ENCODE measurements at places on chromosomes 3 and 15. TPM values are rescaled to one million over a fixed set of nuclear protein-coding genes. Genes with fewer than 3 reads are reported as not detected.

DNA sequence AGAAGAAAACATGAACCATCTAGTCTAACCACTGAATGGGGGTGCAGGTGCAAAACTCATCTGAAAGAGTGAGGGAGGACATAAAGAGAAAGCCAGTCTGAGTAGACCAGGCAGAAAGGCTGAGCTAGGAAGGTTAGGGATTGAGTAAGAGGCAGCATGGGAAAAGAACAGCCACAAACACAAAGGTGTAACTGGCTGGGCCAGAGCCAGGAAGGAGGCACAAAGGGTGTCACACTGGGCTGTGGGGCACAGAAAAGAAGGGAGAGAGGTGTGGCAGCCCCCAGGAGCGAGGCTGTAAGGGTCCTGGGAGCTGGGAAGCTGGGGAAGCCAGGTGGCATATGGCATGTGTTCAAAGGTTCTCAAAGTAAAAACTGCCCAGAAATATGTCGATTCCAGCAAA is 18.7 kb downstream of the IGSF11 start:
- no peak for DNase-seq

DNA sequence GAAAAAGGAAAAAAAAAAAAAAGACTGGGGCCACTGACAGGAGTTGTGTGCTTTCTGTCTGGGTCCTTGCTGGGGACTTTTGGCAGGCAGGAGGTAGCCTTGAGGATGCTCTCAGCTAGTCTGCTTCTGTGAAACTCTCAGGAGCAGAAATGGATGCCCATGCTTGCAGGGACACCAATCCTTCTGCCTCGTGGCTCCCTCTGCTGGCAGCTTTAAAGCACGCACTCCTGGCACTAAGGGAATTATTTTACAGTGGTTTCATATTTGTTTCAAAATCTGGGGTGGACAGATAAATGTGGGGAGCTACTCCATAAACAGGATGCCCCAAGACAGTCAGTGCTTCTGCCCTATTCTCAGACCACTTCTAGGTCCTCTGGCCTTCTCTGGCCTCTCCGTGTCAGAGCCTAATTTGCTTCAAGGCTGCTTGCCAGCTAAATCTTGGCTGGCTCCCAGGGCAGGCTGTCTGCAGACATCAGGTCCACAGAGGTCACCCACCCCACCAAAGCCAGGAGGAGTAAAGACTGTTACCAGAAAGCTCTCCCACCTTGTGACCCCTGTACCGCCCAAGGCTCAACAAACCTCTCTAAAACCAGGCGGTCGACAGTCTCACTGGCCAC is 17.1 kb downstream of the TRAIP start:
- DNase-seq = peak; percentile 52

Gene CISH
- 2.8 TPM for total RNA-seq

DNA sequence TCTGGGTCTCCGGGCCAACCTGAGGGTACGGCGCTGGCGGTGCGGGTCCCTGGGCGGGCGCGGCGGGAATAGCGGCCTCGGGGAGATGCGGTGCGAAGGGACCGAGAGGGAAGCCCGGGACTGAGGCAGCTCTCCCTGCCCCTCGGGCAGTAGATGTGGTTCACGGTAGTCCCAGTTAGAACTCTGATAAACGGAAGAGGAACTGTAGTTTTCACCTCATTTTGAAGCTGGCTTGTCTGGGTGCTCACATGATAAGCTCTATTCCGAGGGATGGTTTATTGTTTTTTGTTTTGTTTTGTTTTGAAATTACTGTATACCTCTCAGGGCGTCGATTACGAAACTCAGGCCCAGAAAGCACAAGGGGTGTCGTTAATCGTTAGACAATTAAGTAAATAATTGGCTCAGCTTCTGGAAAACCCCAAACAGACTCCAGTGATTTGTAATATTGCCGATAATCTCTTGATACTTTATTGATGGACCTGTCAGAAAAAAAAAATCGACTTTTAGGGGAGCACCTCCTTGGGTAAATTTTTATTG is 413 bp downstream of the NUSAP1 start:
- DNase-seq = no peak

- no peak for DNase-seq
These were observed 240.2 kb upstream of the TPRG1 start for GRCh38 chr3:188931531-188931930.

GRCh38 chr3:15616053-15616452 is 14.5 kb downstream of the BTD start:
- no peak for DNase-seq

GRCh38 chr3:144549166-144549565 is 577.5 kb downstream of the DIPK2A start:
- no peak for DNase-seq

DNA sequence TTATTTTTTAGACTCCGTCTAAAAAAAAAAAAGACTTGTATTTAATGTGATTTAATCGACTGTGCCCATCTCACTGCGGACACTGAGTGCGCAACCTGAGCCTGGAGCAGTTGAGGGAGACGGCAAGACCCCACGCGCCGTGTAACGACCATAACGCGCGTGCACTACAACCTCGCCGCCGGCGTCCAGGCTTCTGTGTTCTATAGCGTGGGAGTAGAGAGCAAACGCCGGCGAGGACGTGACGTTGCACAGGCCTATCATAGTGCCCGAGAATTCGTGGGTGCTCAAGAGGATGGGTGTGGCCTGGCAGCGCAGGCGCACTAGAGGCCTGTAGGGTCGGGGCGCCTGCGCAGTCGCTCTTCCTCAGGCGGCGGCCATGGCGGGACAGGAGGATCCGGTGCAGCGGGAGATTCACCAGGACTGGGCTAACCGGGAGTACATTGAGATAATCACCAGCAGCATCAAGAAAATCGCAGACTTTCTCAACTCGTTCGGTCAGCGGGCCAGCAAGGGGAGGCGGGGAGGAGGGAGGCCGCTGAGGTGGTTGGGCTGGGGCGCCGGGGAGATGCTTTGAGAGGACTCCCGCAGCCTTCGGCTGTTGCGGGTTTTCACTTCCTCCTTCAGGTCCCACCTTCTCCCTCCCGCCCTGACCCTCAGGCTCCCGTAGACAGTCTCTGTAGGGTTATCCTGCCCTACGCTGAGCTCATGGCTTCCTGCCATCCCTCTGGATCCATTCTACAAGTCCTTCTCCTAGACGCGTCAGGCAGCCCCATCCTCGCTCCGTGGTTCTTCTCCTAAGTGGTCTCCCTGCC is at the start of gene BRK1:
TSS of gene BRK1 (plus strand) at position 350 of the 812 bp plus-strand sequence. CDS start at position 377, 27 bp downstream.
- peak; percentile 93 for DNase-seq

GRCh38 chr3:97350971-97351370 is 413.6 kb upstream of the ARL6 start:
- DNase-seq = no peak

Gene ITGA11
- 0.05 TPM for total RNA-seq

DNA sequence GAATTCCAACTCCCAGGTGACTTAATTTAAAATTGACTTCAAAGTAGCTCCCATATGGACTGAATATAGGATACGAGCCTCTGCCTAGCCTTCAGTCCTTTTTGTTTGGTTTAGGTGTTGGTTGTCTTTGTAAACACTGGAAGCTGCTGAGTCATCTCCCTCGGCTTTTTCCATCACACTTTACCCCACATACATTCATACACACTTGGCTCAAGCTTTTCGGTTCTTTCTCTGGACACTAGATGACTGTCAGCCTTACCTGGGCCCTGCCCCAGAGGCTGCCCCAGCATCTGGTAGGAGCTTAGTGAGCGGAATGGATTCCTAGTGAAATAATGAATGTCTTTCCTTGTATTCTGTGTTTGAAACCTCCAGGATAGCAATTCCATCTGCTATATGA is 201.5 kb upstream of the IL12A start:
- peak; percentile 94 for DNase-seq

Gene COLQ
- 0.33 TPM for total RNA-seq

GRCh38 chr3:90069748-90070147 is 962.3 kb downstream of the EPHA3 start:
- DNase-seq = no peak

- no peak for DNase-seq
These were observed 21.3 kb upstream of the EHD4 start for GRCh38 chr15:41993472-41994170.

Gene SEMA5B
- 1.1 TPM for total RNA-seq

DNA sequence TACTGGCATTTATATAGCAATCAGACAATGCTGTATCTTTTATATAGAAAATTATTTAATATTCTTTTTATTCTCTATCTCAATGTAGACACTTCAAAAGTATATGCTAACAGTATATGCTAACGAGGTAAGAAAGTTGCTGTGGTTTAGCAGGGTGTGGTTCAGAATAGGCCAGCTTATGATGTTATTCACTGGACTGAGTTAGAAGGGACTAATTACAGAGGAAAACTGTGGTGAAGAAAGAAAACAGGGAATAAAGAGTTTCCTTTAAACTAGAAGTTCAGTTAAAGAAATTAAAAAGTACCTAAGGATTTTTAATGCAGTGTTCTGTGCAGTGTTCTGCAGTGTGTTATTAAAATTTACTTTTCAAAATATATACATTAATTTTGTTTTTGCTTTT is 59.4 kb downstream of the MYO9A start:
- DNase-seq = peak; percentile 11

DNA sequence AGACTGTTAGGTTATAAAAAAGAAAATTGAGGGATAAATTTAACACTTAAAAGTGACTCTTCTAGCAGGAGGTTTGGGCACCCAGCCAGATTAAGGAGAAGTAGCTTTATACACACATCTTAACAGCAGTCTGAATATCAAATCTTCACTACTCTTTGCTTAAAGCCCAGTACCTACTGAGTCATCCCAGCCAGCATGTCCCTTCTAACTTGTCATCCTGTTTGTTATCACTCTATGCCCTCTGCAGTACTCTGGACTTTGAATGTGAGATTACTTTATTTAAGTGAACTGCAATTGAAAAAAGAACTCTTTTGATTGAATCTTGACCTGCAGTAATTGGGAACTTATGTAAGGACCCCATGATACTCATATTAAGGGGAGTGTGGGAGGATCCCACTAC is 77.6 kb downstream of the FHIT start:
- DNase-seq = no peak

Gene ECE2
- total RNA-seq = not detected

GRCh38 chr3:12557473-12558100 is 700 bp downstream of the MKRN2 start:
- DNase-seq = peak; percentile 54

DNA sequence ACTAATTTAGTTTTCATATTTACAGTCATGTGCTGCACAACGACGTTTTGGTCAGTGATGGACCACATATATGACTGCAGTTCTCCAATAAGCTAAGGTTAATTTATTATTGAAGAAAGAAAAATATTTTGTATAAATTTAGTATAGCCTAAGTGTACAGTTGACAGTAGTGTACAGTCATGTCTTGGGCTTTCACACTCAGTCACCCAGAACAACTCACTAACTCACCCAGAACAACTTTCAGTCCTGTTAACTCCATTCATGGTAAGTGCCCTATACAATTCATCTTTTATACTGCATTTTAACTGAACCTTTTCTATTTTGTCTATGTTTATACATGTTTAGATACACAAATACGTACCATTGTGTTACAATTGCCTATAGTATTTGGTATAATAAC is 3.8 kb upstream of the GABRR3 start:
- no peak for DNase-seq

GRCh38 chr3:10357095-10357494 is 36.2 kb upstream of the SEC13 start:
- DNase-seq = no peak

Gene CNTN3
- 32.7 TPM for total RNA-seq

- peak; percentile 62 for DNase-seq
These were observed 2.0 kb downstream of the WNT5A start for GRCh38 chr3:55484801-55485791.

DNA sequence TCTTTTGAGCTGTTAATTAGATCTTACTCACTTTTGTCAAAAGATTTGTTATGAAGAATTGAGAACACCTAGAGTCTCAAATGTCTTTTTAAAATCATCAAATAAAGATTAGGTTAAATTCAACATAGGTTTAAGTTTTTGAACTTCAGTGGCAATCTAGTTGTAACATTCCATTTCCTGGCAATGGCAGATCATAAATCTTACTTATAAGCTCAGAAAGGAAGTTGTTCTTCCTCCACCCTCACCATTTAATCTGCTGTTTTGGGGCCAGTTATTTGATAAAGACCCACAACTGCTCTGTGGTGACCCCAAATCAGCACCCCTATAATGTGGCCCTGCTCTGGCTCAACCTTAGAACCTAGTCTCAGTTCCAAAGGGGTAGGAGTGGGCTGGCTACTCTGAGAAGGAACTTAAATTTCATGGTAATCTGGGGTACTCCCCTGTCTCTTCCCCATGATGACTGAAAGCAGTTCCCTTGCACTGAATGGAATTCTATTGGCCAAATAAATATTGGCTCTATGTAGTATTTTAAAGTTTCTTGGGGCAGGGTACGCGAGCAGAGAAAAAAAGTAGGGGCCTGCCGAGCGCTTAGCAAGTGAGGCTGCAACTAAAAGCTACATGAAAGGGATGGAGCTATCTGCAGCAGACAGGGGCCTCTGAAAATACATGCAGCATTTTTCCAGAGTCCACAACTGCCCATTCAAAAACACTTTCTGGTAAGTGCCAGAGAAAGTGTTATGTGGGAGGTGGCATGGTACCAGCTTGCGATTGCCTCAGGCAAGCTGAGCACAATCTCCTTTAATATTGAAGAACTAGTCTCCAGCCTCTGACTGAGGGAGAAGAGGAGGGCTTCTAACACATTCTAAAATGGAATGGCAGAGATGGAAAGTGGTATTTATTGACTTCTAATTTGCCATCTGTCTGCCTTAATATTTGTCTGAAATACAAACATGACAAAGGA is 103.6 kb upstream of the RASGRP1 start:
- DNase-seq = no peak

DNA sequence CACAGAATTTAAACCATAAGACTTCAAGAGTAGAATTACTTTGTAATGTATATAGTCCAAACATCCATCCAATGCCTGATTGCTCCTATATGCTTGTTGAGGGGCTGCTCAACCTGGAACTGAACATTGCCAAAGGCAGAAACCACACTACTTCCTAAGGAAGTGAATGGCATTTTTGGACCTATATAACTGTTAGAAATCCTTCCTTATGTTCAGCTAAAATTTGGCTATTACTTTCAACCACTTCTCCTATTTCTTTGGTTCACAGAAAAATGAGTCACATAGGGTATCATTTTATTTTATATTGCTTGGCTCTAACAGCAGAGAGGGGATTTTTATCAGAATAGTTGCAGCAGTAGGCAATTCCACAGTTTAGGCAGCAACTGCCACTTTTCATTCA is 342.1 kb downstream of the SLC9A9 start:
- no peak for DNase-seq

GRCh38 chr3:99515891-99516290 is 122.5 kb upstream of the COL8A1 start:
- DNase-seq = no peak

DNA sequence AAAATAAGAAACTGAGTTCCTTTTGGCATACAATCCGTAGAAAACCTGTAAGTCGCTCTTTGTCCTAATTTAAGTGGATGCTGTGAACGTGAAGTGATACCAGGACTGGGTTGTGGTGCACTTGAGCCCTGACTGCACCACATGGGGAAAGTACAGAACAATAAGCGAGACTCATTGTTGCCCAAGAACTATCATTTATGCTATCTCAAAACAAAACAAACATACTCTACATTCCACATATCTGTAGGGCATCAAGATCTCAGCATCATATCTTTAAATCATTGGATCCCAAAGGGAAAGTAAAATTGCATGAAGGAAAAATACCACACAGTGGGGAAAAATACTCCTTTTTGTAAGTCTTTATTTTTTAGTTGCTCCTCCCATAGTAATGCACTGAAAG is 580.3 kb downstream of the MECOM start:
- DNase-seq = no peak

Measured in mammary epithelial cell (primary cell).